ENCODE measurements at places on chromosomes 5 and 9.
A peak's percentile ranks its signal among the peaks of the same experiment; 100 is the strongest.

DNA sequence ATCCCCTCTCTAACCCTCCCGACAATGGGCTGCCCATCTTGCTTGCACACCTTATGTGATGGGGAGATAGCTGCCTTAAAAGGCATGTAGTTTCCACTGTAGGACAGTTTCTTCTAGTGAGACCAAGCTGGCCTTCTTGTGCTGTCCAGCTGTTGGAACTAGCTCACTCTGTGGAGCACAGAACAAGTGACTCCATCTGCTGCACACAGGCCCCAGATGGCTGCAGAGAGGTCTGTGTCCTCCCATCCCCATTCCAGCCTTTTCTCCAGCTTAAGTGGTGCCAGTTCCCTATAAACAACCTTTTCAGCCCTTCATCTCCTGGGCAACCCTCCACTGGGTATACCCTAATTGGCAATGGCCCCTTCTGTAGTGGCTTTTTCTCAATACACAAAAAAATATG, 18.7 kb upstream of the PSD2 start:
- no peak for DNase-seq

DNA sequence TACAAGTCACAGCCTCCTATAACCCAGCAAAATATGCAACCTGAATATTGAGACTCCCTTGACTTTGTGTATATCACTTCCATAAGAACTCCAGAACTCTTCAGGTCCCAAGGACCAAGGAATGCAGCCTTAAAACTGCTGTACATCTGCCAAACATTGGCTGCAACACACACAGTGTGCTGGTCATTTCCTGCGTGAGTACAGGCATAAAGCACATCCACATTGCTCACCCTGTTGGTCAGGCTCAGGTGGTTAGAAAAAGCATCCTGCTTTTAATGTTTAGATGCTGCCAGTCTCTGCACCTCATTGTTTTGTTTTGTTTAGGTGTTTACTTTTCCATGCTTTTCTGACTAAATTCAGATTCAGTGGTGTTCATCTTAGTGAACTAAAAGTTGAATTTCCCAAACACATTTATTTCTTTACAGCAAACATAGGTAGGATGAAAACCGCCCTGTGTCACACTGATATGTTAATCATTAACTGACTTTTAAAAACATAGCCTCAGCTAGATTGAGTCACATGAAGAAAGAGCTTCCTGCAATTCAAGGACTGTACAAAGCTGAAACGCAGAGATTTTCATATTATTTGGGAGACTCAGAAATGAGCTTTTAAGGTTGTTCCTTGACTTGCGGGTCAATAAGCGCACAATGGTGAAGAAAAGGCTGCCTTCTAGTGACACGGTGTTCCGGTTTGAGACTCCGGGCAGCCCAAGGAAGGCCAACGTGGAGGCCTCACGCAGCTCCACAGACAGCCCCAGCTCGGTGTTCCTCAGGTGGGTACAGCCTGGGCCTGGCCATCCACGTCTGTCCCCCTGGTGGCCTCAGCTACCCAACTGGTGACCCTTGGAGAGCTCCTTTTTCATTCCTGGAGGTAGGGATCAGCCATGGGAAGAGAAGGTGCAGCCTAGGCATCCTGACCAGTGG, 52.2 kb upstream of the GRAMD2B start:
- no peak for DNase-seq

GRCh38 chr9:70421272-70422180, 7.1 kb upstream of the KLF9 start:
- DNase-seq = peak; percentile 78

DNA sequence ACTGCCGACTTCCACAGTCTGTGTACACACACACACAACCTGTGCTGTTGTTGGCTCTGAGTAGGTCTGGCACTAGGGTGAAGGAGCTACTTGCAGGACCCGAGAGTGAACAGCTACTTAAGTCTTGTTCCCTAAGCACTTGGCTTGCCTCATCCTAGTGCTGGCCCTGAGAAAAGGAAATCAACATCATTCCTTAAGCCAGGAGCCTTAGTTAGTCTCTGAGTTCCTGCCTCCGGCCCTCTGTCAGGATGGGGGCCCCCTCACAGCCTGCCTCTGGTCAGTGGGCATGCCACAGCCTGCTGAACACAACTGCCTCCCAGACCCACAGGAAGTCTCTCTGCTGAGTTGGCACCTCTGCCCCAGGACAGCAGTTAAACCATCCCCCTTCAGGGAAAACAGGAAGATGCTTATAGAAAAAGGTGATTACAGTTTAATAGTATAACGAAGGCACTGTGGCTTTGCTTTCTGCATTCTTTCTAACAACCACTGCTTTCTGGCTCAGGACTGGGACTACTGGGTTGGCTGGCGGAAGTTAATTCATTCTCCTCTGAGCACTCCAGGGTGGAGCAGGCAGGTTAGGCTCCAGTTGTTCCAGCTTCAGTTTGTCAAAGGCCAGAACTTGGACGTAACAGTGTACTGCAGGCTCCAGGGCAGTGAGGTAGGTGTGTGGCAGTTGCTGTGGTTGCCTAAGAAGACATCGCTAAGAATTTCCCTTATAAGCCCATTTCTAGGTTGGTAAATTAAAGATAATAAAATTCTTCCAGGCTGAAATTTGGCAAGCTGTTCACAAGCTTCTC, 2.8 kb downstream of the MAMDC2 start:
- DNase-seq = no peak

GRCh38 chr5:138706655-138707480, 46.4 kb upstream of the CTNNA1 start:
- DNase-seq = no peak

DNA sequence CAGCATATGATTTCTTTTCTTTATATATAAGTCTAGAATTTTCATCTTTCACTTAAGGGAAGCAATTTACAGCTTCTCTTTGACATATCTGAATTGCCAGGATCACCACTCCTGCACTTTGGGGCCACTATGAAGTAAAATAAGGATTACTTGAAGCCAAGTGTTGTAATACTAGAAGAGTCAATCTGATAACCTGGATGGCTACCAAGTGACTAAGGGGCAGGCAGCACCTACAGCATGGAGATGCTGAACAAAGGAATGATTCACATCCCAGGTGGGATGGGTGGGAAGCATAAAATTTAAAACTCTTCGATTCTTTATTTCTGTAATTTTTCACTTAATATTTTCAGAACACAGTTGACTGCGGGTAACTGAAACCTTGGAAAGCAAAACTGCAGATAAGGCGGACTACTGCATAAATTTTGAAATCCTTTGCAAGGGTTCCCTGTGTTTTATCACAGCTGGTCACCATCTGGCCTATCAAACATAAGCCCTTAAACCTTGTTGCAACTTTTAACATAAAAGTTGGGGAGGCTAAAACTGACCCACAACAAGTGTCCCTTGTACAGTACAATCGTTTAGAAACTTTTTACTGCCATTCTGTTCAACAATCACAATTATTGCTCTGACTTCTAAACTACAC, 31.2 kb downstream of the NR3C1 start:
- DNase-seq = no peak

- DNase-seq = no peak
Observed at GRCh38 chr5:54881286-54882005, 103.9 kb downstream of the ESM1 start.

- no peak for DNase-seq
Observed at GRCh38 chr5:14245132-14245925, 102.2 kb downstream of the TRIO start.

DNA sequence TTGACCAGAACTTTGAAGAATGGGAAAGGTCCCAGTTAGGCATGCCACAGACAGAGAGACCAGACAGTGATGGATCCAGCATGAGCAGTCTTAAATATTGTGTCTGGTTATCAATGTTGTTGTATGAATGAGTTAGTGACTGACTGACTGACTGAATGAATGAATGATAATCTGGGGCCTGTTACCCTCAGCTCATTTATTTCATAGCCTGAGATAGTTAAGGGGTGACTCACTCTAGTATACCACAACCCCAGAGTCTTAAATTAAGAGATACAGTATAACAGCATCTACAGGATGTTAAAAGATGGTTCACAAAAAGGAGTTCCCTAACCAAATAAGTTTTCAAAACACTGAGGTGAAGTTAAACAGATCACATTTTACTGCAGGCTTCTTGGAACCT, 133.5 kb downstream of the SGCD start:
- DNase-seq = no peak

DNA sequence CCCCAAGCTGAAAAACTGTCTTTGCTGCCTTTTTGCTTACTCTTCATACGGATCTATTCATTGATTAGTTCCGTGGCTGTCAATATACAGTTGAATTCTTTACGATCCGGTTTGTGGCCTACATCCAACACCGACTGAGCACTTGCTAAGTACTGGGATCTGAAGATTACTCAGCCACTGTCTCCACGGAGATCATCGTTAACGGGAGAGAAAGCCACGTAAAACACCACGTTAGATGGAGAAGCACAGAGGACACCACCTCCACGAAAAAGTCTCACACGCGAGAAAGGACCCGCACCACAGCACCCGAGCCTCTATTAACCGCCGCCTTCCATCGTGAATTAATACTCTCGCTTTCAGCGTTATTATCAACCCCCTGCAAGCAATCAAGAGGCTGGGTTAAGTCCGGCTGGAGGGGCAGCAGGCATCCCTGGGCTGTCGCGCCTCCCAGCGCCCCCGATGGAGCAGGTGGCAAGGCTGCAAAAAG, 650 bp downstream of the ELP1 start:
- no peak for DNase-seq

DNA sequence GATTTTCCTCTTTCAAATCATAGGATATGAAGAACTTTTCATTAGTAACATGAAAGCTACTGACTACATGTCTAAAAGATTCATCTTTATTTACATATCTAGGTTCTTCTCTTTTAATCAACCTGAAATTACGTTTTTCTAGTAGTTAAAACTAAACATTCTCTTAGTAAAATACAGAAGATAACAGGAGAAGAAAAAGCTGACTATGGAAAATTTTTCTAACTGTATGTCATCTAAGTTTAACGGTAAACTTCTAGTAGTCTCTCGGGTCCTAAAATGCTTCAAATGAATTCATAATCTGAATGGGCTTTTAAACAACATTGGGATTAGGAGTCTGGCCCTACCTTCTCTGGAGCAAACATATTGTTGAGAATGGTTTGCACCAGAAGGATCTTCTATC, 151.9 kb downstream of the PDE4D start:
- DNase-seq = no peak

- DNase-seq = no peak
Observed at GRCh38 chr5:135556620-135557019, 20.9 kb upstream of the NEUROG1 start.
